ENCODE measurements at places on chromosomes 2 and 18.

- DNase-seq, result no peak
Observed at GRCh38 chr18:6205706-6206105, 209.0 kb downstream of the L3MBTL4 start.

DNA sequence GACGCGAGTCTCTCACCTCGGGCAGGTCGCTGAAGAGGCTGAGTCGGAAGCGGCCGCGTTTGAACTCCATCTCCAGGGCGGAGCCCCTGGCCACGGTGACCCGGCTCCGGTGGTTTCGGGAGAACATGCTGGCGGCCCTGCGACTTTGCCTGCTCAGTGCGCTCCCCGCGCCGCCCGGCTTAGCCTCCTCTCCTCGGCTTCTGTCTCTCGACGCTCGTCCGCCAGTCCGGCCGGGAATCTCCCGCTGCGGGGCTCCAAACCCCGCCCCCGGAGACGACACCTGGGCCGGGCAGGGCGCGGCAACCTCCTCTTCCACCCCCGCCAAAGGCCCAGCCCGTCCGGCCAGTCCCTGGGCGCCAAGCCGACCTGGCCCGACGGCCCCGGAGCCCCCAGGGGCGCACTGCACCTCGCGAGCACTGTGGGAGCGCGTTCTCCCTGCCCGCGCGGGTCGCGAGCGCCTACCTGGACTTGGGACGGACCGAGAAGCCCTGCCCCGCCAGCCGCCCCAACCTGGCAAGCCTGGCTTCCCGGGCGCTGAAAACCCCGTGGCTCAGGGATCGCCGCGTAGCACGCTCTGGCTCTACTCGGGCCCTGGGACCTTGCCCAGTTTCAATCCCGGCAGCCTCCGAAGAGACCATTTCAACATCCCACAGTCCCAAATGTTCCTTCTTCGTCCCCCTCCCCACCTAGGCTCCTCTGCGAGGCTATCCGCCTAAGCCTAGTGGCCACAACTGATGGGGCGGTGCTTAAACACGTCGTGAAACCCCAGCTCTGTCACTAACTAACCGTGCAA, at the start of gene RTKN:
TSS of gene RTKN (minus strand) at position 248 of the 793 bp plus-strand sequence. CDS start at position 127, 121 bp downstream.
- peak; percentile 25 for DNase-seq

DNA sequence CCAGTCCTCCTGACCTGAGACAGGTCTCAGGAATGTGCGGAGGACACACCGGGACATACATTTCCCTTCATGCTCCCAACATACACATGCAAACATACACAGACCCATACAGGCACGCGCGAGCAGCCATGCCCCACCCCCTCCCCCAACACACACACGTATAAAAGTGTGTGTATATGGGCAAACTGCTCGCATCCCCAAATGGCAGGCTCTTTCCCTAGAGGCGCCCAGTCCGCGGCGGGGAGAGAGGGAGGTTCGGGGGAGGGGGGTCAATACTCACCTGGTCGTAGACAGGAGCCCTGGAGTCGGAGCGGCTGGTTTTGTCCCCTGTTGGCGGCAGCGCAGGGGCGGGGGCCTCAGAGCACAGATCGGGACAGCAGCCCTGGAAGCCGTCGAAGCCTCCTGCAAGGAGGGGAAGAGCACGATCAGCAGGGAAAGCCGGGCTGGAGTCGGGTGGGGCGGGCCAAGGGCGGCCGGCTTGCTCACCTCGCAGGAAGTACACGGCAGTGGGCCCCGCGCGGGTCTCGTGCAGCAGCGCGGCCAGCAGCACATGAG, 682 bp downstream of the DUSP2 start:
- DNase-seq, result no peak

DNA sequence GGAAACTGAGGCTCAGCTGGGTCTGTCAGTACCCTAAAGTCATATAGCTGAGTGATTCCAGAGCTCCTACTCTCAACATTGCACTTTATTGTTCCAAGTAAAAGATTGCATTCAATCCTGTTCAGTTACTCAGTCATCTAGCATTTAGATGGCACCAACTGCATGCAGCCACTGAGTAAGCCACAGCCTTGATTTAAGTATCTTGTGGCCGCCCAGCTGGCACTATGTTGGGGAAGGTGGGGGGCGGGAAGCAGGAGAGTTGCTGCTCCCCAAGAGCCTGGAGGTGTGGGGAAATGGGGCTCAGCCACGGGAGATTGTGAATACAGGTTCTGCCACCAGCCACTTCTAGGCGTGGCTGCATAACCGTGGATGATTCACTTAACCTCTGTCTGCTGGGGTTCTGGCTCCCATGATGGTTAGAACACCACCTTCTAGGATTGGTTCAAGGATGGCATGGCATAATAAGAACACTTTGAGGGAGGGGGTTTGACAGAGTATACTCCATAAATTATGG, 17.1 kb downstream of the ZFP36L2 start:
- no peak for DNase-seq

DNA sequence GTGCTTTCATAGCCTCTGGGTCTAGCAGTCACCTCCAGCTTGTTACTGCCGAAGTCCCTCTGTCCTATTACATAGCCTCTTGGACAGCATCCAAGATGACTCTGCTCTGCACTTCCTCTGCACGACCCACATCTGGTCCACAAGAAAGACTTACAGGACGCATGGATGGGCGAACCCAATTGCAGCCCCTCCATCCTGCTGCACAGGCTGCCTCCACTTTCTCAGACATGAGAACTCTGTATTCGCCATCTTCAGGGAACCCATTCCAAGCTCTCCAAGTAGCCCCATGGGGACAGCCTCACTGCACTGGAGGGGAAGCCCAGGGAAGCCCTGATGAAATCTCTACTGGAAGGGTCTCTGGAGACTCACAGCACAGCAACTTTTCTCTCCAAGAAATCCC, 172.1 kb downstream of the GFPT1 start:
- no peak for DNase-seq

GRCh38 chr2:202450785-202451184, 74.7 kb downstream of the BMPR2 start:
- peak; percentile 46 for DNase-seq

- DNase-seq, result no peak
Observed at GRCh38 chr2:10007435-10007834, 35.9 kb upstream of the KLF11 start.

DNA sequence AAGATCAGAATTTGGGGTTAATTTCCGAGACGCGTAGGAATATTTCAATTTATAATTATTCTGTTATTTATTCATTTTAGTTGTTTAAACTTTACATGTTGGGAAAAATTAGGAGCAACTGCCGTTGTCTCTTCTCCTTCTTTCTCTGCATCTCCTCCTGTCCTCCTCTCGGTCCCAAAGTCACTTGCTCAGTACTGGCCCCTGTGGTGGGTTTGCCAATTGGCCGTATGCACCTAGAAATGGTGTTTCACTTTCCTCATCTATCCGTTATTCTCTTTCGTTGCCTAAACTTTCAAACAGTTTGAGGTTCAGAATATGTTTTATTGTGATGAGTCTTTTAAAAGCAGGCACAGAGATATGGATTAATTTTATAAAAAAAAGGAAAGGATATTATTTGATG, 517.9 kb downstream of the PLCL1 start:
- DNase-seq, result no peak

DNA sequence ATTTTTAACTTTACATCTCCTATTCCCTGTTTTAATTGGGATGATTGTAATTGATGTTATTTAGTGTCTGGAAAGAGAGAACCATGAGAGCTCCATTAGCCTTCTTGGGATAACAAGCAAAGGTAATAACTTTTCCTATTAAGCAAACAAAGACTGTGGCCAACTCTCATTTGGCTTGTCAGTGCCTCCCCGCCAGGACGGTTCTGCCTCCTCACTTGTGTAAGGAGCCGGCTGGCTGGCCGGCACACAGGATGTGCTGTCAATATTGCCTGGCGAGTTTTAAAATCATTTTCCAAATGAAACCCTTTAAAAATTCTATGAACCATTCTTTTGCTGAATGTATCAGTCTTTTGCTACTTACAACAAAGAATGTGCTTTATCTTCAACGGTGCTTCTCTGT, 898.3 kb downstream of the CPS1 start:
- DNase-seq, result peak; percentile 44

- DNase-seq, result no peak
Observed at GRCh38 chr2:83696838-83697237, 762.2 kb downstream of the SUCLG1 start.

DNA sequence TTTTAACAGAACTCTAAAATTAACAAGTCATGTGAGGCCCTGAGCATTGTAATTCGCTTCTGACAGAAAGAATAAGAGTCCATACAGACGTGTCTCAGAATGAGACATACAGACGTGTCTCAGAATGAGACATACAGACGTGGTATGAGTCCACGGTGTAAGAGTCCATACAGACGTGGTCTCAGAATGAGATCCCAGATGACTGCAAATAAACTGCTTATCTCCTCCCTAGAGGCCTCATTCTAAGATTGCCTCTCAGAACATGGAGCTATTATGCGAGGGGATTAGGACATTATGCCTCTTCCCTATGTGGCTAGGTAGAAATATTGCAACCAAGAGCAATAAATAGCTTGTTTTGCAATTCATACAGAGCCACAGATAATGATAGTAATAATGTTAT, 63.9 kb downstream of the NEB start:
- no peak for DNase-seq

DNA sequence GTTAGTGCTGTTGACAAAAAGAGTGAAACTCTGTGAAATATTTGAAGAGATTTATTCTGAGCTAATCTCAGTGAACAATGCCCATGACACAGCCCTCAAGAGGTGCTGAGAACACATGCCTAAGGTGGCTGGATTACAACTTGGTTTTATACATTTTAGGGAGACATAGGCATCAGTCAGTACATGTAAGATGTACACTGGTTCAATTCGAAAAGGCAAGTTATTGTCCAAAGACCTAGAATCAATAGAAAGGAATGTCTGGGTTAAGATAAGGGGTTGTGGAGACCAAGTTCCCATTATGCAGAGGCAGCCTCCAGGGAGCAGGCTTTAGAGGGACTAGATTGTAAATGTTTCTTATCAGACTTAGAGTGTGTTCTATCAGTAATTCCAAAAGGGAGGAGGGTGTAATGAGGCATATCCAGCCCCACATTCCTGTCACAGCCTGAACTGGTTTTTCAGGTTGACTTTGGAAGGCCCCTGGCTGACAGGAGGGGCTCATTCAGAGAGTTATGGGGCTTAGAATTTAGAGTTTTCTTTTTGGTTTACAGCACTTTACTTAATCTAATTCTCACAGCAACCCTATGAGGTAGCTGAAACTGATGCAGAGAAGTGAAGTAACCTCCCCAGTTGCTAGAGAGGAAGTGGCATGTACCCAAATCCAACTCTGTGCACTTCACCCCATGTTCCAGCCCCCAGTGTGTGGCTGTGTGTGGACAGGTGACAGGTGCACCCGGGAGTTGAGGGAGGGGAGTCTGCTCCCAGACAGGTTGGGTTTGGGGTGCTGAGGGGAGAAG, 28.3 kb upstream of the ASAP2 start:
- no peak for DNase-seq

GRCh38 chr2:12619975-12620374, 96.8 kb upstream of the TRIB2 start:
- DNase-seq, result no peak

- DNase-seq, result peak; percentile 58
Observed at GRCh38 chr2:211396815-211397214, 840.4 kb downstream of the CPS1 start.

DNA sequence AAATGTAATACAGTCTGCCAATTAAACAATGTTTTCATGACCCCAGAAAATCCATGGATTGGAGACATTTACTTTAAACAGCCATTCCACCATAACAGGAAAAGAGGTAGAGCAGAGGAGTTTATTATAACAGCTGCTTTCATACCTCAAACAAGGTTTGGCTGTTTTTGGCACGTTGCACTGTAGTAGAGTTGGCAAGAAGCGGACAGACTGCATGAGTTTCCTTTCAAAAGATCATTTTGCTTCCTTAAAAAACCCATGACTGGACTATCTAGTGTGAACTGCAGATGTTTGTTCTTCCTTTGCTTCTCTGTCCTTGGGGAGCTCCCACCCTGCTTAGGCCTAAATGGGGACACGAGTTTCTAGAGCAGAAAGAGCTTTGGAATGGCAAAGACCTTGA, 108.5 kb upstream of the THOC1 start:
- DNase-seq, result no peak
